Hematopoietic multipotent progenitor cell treated with erythropoietin and hydrocortisone succinate and interleukin-3 and kit ligand, for 17 days (in vitro differentiated cells): ENCODE measurements at places on chromosomes 3 and 15.
A peak's percentile ranks its signal among the peaks of the same experiment; 100 is the strongest.

GRCh38 chr15:70128414-70129140 is 30.9 kb upstream of the TLE3 start:
- no peak for DNase-seq

DNA sequence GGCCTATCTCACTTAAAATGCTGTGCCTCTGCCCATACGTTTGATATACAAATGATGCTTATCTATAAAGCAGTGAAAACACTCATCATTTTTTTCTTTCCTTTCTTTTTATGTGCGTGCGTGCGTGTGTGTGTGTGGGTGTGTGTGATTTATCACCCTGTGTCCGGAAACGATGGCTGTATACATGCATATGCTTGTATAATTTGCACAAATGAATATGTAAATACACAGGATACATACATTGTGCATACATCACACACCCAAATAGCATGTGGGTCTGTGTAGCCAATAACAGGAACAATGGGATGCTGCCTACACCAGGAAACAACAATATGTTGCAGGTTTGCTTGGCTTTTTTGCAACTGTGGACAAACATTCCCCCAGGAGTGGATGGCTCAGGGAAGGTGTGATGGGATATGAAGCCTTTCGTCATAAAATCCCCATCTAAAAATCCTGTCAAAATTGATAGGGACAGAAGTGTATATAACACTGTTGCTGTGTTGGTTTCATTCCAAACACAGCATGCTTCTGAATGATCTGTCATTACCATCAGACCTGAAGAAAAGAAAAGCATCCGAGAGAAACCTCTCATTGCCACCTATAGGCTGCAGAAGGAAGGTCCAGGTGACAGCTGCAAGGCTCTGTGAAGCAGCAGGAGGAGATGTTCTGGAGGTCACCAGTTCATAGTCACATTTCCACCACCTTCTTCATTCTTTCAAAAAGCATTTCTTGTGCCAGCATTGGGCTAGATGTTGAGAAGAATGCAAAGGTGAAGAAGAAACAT is 503.9 kb upstream of the NR2F2 start:
- no peak for DNase-seq

DNA sequence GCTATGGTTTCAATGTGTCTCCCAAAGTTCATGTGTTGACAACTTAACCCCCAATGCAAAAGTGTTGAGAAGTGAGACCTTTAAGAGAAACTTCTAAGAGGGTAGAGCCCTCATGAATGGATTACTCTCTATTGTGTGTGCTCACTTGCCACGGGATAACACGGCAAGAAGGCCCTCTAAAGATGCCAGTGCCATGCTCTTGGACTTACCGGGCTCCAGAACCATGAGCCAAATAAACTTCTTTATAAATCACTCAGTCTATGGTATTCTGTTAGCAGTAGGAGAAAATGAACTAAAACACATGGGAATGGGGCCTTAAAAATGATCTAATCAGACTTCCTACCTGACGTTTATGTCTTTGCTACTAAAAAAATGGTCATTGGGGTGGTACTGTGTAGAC is 2.6 kb upstream of the TCF12 start:
- DNase-seq, result no peak

- DNase-seq, result peak; percentile 24
These were observed at the start of gene ZBTB38 for GRCh38 chr3:141368062-141368924. Gene ZBTB38 (plus strand): TSS chr3:141368504. CDS start chr3:141442389, 73,885 bp downstream.

- peak; percentile 58 for DNase-seq
These were observed 271.2 kb upstream of the CTDSPL start for GRCh38 chr3:37590328-37591079.

GRCh38 chr3:39178553-39178952 is 13.8 kb downstream of the XIRP1 start:
- DNase-seq, result no peak

DNA sequence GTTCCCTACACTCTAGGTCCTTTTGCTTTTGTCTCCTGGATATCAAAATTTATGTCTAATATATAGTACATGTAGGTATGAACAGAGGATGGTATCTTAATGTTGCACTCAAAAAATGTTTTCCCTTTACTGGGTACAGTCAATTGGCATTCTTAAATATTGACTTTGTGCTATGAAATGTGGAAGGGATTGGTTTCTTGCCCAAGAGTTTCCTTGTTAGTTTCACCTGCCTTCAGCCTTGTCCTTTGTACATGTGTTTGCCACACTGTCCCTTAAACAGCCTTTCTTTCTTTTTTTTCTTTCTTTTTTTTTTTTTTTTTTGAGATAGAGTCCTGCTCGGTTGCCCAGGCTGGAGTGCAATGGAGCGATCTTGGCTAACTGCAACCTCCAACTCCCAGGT is 287.1 kb downstream of the SQOR start:
- no peak for DNase-seq

GRCh38 chr3:15458212-15458780 is 30.9 kb downstream of the EAF1 start:
- no peak for DNase-seq

DNA sequence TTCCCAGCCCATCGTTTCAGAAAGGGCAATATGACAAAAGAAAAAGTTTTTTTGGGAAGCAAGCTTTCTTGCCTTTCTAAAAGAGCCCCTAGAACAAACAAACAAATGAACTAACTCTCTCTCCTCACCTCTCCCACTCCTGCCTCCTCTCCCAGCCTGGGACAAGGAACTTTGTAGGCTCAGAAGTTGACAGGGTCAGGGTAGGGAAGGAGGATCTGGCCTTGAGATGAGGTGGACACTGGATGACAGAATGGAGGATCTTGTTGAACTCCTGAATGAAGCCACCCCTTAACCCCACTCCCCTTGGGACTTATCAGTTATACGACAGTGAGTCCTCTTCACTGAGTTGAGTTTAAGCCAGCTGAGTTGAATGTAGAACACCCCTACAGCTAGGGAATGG is 1.6 kb upstream of the ITGA11 start:
- no peak for DNase-seq

GRCh38 chr15:60568301-60568742 is 89.4 kb upstream of the ICE2 start:
- no peak for DNase-seq

DNA sequence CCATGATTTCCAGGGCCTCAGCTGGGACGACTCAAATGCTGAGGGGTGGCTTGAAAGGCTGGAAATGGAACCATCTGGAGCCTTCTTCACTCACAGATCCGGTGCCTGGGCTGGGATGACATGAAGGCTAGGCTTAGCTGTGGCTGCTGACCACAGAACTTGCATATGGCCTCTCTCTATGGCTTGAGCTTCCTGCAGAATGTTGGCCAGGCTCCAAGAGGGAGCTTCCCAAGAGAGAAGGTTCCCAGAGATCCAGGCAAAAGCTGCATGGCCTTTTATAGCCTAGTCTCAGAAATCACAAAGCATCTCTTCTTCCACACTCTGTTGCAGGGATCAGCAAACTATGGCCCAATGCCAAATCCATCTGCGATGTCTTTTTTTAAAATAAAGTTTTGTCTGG is 44.8 kb downstream of the GATM start:
- no peak for DNase-seq

GRCh38 chr15:73758461-73758860 is 5.3 kb upstream of the INSYN1 start:
- no peak for DNase-seq

DNA sequence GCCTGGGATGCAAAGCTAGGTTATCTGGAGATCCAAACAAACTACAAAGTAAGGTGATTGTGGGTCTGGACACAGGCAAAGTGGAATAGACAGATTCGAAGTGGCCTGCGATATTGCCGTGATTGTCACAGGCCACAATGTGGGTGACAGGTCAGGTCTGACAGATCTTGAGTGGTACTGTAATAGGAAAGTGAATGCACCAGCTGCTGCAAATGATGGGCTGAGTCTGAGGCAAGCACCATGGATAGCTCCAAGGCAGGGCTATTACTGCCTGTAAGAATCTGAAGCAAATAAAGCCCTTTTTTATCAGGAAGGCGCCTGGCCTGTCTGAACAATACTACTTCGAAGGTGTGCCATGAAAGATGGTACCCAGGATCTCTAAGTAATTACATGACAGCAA is 10.0 kb downstream of the ARMC8 start:
- peak; percentile 50 for DNase-seq

- DNase-seq, result no peak
These were observed 33.0 kb downstream of the MITF start for GRCh38 chr3:69772152-69772867.

GRCh38 chr3:16013568-16013967 is 160.9 kb upstream of the GALNT15 start:
- DNase-seq, result no peak

DNA sequence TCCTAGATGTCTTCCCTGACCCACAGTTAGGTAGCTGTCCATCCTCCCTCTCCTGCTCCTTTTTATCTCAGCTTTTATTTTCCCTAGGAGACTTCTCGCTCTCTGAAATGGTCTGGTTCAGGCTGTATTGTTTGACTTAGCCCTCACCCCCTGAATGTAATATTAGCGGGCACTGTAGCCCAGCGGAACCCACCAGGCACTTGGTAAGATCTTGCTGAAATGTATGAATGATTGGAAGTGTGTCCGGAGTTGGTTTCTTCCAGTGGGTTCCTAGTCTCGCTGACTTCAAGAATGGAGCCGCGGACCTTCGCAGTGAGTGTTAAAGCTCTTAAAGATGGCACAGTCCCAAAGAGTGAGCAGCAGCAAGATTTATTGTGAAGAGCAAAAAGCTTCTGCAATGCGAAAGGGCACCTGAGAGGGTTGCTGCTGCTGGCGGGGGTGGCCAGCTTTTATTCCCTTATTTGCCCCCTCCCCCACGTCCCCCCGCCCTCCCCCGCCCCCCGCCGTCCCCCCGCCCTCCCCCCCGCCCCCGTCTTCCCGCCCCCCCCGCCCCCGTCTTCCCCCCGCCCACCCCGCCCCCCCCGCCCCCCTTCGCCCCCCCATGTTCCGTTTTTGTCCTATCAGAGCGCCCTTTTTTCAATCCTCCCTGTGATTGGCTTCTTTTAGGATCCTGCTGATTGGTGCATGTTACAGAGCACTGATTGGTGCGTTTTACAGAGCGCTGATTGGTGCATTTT is 694 bp upstream of the EEFSEC start:
- DNase-seq, result no peak

DNA sequence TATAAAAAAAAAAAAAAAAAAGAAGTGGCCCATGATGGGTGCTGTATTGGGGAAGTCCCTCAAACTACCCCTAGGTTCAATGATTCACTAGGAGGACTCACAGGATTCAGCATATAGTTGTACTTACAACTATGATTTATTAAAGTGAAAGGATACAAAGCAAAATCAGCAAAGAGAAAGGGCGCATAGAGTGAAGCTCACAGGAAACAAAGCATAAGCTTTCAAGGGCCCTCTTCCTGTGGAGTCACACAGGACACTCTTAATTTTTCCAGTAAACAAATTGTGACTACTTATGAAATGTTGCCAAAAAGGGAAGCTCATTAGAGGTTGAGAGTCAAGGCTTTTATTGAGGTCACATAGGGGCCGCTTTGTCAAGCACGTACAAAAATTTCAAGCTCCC is 153.7 kb upstream of the GAP43 start:
- no peak for DNase-seq

GRCh38 chr15:96058103-96058851 is 272.2 kb upstream of the NR2F2 start:
- no peak for DNase-seq

- no peak for DNase-seq
These were observed 99.6 kb downstream of the ABI3BP start for GRCh38 chr3:100893590-100893989.

- DNase-seq, result no peak
These were observed 30.5 kb downstream of the SMAD3 start for GRCh38 chr15:67095912-67096311.

GRCh38 chr15:39142500-39142899 is 438.4 kb upstream of the THBS1 start:
- DNase-seq, result no peak

DNA sequence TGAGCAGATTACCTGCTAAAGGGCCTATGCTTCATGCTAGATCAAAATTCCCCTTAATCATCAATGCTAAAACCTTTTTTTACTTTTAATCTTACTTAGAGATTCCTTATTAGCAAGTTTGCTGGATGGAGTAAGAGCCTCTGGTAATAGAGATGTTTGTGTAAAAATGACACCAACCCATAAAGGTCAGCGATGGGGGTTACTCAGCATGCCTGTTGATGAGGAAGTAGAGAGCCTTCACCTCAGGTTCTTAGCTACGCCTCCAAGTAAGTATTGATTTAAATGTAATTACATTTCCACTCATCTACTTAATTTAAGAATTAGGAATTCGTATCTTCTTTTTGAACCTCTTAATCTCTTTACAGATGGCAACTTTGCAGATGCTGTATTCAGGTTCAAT is 38.8 kb downstream of the DNAJC13 start:
- no peak for DNase-seq

DNA sequence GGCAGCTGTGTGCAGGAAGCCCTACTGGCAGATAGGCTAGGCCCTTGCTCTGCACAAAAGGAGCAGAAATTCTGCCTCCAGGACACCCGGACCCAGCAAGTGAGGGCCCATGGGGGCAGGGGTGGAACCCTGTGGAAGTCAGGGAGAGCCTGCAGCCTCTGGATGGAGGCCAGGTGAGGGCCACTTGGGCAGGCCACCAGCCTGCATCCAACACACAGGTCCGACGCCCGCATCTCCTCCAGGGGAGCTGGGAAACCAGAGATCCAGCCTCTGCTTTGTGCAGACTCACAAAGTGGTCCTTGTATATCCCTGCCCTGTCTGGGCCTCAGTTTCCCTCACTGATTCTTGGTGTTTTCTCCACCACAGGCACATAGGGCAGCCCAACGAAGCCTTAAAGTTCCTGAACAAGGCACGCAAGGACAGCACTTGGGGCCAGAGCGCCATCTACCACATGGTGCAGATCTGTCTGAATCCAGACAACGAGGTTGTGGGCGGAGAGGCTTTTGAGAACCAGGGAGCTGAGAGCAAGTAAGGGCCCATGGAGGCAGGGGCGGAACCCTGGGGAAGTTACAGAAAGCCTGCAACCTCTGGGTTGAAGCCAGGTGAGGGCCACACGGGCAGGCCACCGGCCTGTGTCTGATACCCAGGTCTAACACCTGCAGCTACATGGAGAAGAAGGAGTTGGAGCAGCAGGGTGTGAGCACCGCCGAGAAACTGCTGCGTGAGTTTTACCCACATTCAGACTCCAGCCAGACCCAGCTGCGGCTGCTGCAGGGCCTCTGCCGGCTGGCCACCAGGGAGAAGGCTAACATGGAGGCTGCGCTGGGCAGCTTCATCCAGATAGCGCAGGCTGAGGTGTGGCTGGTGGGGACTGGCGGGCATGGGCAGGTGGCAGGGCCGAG is 16.6 kb downstream of the CSRNP1 start:
- no peak for DNase-seq
